ENCODE measurements at places on chromosomes 6 and 20.

GRCh38 chr6:292506-293192 lies 362 bp downstream of the DUSP22 start:
- no peak for DNase-seq

GRCh38 chr6:31038559-31038958 lies 28.3 kb downstream of the MUC22 start:
- DNase-seq, result no peak

- no peak for DNase-seq
Observed at GRCh38 chr6:146881228-146882181, 282.7 kb downstream of the ADGB start.

GRCh38 chr6:154414021-154414813 lies 57.6 kb upstream of the IPCEF1 start:
- DNase-seq, result no peak

GRCh38 chr6:31351033-31351380 lies 6.0 kb downstream of the HLA-B start:
- no peak for DNase-seq

- DNase-seq, result no peak
Observed at GRCh38 chr20:1295276-1295930, 29.3 kb downstream of the SNPH start.

Data from stimulated activated naive CD4-positive, alpha-beta T cell treated with Interleukin-2 at 50 U/mL for 16 hours (primary cell).